ENCODE measurements at places on chromosomes 3 and 15.

DNA sequence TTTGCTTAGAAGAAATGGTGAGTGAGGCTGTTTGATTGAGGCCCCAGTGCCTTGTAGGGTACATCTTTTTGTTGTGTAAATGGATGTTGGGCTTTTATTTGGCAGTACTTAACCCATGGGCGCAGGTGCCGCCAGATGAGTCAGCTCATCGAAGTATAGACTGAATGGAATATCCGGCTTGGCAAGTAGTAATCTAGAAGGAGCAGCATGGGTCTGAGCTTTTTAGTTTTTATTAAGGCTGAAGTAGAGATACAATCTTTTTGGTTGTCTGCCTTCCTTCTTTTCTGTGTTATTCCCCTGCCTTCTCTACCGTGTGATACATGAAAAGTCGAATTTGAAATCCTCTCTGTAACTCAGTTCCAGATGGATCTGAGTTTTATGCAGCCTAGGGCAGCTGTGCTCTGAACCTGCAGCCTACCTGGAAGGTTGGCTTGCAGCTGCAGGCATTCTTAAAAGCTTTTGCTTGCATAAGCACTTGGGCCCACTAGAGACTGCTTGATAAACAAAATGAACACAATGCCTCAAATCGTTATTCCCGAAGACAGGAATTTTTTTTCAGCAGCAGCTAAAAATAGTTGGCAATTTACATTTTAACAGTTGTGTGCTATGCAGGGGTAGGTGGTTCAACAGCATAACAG, 177.5 kb upstream of the CGNL1 start:
- peak; percentile 65 for DNase-seq

DNA sequence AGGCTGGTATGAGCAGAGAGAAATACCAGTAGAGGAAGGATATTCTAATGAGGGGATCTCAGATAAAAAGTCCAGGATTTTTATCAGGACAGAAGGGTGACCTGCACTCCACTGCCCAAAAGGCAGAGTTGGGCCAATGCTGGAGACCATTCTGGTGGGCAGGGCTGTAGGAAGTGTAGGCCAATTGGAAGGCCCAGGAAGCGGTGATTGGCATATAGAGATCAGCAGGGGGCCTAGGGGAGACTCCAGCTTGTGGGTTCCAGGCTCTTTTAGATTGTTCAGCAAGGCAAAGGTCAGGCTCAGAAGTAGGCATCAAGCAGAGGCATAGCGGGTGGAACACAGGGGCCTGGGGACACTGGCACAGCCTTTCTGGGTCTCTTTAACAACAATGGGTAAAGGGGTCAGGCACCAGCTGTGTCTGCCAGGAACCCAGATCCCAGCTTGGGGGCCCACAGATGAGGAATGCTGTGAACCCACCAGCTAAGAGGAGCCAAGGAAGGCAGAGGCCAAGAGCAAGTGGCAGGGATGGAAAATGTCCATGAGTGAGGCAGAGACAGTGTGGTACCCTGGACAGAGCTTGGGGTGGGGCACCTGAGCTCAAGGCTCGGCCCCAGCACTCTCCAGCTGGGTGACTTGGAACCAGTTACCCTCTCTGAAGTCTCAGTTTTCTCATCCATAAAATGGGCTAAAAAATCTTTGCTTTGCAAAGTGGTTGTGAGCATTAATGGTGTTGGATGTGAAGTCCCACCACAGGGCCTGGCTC, 27.0 kb upstream of the RASGRF1 start:
- no peak for DNase-seq

- DNase-seq, result peak; percentile 13
Measured at GRCh38 chr3:72663429-72663828, 184.8 kb downstream of the SHQ1 start.

DNA sequence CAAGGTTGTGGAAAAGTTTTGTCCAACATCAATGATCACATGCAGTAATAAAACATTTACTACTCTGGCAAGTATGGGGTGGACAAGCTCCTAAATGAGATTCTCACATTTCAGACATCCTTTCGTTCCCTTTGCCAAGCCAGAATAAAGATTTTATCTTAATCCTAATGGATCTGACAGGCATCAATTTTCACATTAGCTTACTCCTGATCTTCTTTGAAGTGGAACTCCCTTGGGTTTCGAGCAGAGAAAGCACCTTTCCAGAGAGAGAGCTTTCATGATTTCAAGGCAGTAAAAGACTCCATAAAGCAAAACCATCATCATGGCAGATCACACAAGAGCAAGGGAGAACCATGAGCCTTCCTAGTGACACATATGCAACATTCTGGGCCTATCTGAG, 27.3 kb upstream of the EID1 start:
- no peak for DNase-seq

- peak; percentile 89 for DNase-seq
Measured at GRCh38 chr15:52679232-52680040, at the start of gene ATOSA. TSS of gene ATOSA (minus strand) at chr15:52679388. CDS start at chr15:52678021, 1,367 bp downstream.

- DNase-seq, result no peak
Measured at GRCh38 chr3:165404357-165405027, 208.3 kb upstream of the SLITRK3 start.

GRCh38 chr3:197428117-197428801, 127.5 kb downstream of the BDH1 start:
- no peak for DNase-seq

DNA sequence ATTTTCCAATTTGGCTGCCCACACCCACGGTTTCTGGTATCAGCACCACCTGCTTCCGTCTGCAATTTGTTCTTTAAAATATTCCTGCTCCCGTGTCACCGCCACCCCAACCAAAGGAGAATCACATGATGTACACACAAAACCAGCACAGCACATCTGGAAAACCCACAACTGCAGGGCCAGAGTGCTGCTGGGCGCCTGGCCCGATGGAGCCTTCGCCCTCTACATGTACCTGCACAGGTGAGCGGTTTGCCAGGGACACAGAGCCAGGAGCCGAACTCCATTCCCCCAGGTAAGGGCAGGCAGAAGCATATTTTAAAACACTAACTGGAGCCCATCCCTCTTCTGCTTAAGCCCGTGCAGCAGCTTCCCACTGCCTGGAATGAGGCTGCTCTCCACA, 75.6 kb downstream of the ADAMTS17 start:
- no peak for DNase-seq
